T-cell (primary cell): ENCODE measurements at places on chromosomes 12 and 14.

DNA sequence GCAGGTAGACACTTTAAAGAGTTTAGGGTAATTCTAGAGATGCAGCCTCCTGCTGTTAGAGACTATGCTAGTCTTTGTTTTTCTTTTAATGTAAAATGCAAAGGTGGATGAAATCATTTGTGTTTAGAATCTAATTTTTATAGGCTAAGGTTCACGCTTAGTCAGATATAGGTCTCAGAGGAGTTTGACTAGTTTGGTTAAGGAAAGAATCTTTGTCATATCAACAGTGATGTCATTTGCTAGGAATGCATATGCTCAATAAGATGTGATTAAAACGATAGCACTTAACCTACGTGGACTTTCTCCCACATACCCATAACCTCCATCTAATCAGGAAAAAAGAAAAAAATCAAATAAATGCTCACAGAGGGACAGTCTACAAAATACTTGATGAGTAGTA is 859.3 kb upstream of the ATXN7L3B start:
- H3K27ac ChIP-seq: no peak overlapping the region
- DNase-seq: no peak
- no peaks in the 10 kb centered on the region for H3K36me3 ChIP-seq
- no peak overlapping the region for H3K4me3 ChIP-seq
- H3K27me3 ChIP-seq: no peaks in the 10 kb centered on the region
- no peaks in the 10 kb centered on the region for H3K4me1 ChIP-seq

DNA sequence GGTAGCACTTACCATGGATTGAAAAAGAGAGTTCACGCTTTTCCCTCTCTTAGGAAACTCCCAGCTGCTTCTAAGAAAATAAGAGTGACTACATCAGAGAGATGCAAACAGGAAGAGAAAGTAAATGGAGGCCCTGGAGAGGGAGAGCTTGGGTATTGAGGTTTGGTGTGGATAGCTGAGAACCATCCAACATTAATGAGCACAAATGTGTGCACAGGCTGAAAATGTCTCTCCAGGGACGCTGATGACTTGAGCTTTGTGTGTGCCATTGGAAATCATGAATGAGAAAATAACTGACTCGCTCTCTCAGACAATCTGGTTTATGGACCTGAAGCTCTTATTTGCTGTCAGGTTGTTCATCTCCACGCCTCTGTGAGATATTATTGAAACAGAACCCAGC is 318.8 kb downstream of the NRXN3 start:
- H3K4me3 ChIP-seq: no peak overlapping the region
- no peak overlapping the region for H3K27ac ChIP-seq
- no peaks in the 10 kb centered on the region for H3K4me1 ChIP-seq
- no peak for DNase-seq

DNA sequence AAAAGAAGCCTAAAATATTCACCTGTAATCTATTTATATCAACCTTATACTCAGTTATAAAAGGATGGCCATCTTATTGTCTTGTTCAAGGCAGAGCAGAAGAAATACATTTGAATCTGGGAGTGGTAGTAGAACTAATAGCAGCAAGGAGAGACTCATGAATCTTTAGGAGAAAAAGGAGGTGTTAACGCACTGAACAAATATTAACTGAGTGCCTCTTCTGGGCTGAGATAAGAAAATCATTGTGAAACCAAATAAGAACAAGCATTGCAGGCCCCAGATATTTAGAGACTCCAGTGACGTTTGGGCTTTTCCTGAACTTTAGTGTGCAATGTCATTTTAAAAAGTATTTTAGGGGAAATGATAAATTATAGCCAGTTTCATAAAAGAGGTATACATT is 790.6 kb downstream of the DIO2 start:
- H3K27me3 ChIP-seq: no peaks in the 10 kb centered on the region
- no peak overlapping the region for H3K4me3 ChIP-seq
- H3K27ac ChIP-seq: no peak overlapping the region
- H3K36me3 ChIP-seq: no peaks in the 10 kb centered on the region

GRCh38 chr12:94185801-94186200 is 37.4 kb downstream of the PLXNC1 start:
- H3K4me3 ChIP-seq: no peak overlapping the region
- H3K27me3 ChIP-seq: no peaks in the 10 kb centered on the region
- peaks cover 6% of the 10 kb centered on the region for H3K36me3 ChIP-seq
